Left kidney (tissue), 8 donors: ENCODE measurements at places on chromosomes 1 and 21. TPM values are rescaled to one million over a fixed set of nuclear protein-coding genes. Genes with fewer than 3 reads are reported as not detected.

- DNase-seq, result no peak
Observed at GRCh38 chr1:184682956-184683355, 71.7 kb downstream of the EDEM3 start.

DNA sequence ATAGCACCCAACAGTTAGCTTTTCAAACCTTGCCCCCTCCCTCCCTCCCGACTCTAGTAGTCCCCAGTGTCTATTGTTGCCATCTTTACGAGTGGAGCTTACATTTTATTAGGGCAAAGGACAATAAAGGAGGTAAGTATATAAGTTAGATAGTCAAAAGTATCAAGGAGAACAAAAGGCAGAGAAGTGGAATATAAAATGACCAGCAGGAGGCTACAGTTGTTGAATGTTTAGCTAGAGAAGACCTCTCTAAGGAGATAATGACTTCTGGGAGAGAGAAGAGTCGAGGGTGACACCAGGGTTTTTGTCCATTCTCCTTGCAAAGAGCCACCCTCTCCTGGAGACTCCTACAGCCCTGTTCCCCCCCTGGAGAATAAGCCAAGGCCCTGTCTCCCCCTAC is 48.7 kb downstream of the SYT6 start:
- DNase-seq, result no peak

DNA sequence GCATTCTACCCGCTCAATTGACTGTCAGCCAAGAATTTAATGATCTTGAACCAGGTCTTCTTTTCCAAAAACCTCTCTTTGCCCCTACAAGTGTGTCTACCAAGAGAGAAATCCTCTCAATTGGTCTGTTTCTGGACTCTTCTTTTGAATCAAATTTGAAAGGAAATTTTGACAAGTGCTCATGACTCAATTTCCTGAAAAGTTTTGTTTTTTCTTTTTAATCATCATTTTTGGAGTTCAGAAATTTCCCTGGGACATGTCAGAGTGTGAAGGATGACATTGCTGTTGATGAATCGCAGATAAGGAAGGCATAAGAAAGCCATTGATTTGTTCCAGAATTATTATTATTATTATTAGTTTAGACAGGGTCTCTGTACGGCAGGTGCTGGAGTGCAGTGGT is 88.2 kb upstream of the AKT3 start:
- DNase-seq, result no peak

YBX1 gene
- 630 TPM for polyA plus RNA-seq

NID1 gene
- 177 TPM for polyA plus RNA-seq

DNA sequence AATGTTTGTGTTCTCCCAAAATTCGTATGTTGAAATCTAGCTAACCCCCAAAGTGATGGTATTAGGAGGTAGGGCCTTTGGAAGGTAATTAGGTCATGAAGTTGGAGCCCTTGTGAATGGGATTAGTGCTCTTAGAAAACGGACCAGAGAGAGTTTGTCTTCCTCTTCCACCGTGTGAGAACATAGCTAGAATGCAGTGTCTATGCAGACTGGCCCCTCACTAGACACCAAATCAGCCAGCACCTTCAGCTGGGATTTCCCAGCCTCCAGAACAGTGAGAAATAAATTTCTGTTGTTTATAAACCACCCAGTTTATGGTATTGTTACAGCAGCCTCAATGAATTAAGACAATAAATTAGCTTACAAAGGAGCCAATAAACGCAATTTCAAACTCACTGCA is 58.0 kb downstream of the KIAA0319L start:
- DNase-seq, result no peak

BCAR3 gene
- polyA plus RNA-seq, result 26.6 TPM

- DNase-seq, result no peak
Observed at GRCh38 chr1:175078629-175079028, 11.0 kb downstream of the TNN start.

FHAD1 gene
- polyA plus RNA-seq, result 3.7 TPM

DNA sequence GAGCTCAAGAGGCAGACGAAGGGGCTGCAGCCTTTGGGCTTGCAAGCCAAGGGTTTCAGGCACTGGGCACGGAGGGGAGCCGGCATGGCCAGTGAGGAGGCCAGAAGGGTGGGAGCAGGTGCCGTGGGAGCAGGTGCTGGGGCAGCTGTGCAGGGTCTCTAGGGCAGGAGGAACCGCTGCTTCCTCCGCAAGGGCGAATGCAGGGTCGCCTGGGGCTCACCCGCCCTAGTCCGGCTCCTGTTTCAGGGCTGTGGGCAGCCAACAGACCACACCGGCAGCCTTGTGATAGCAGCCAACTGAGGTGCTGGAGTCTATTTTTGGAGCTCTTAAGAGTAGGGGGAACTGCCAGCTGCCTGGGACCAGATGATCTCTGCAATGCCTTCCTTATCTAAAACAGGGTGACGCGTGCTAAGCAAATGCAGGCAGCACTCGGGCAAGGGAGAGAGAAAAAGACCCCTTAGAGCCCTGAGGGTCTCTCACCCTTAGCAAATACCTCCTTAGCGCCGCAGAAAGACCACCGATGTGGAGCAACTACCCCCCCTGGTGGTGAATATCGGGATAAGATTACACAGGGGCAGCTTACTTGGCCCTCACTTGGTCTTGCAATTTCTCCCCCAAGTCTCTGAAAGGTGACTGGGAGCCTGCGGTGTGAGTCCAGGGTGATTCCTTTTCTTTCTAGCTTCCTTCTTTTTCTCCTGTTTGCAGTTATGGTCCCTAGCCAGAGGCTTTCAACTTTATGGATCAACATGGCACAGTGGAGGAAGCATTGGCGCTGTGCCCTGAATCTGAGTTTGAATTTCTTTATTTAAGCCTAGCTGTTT is 20.7 kb upstream of the MAPKAPK2 start:
- DNase-seq, result peak; percentile 78

PLA2G2F gene
- polyA plus RNA-seq, result 0.37 TPM

GRCh38 chr1:11940260-11940921 is 5.9 kb downstream of the PLOD1 start:
- DNase-seq, result no peak

KCNQ4 gene
- 2.0 TPM for polyA plus RNA-seq

ASPM gene
- 38.6 TPM for polyA plus RNA-seq

CFH gene
- polyA plus RNA-seq, result 34.4 TPM

DNA sequence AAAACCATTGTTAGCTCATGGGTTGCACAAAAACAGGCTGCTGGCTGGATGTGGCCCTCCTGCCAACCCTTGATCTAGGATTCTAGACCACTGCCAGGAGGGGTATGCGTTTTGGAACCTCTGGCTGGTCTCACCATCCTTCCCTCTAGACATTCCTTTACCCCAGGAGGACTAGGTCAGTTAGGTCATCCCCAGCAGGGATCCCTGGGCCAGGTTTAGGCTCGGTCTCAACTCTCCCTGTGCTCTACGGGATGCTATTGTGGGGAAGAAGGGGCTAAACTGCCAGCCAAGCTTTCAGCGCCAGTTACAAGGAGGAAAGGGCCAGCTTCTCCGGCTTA is 22.7 kb downstream of the SLC2A1 start:
- no peak for DNase-seq

DNA sequence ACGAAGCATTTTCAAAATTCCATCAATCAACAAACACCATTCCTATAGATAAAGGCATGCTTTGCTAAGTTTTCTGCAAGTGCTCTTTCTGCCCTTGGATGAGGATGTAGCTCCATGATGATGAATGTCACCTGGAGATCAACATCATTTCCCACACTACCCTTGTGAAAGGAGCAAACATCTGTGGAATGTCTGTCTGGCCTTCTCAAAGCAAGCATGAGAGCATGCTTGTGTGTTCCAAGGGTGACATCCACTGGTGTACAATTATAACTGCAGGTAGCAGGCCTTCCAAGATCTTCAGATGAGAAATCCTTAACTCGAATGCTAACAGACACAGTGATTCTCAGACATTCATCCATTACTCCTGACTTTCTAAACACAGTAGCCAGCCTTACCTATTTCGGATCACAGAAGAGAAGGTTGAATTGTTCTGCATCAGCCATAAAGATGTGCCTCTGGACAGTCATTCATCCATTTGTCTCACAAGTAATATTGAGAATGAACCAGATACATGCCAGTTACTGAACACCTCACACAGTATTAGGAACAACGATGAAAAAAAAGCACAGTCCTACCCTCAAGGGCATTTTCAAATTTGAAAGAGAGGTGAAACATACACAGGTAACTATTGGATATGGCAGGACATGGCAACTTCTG is 162.4 kb downstream of the TPR start:
- DNase-seq, result peak; percentile 75

DNA sequence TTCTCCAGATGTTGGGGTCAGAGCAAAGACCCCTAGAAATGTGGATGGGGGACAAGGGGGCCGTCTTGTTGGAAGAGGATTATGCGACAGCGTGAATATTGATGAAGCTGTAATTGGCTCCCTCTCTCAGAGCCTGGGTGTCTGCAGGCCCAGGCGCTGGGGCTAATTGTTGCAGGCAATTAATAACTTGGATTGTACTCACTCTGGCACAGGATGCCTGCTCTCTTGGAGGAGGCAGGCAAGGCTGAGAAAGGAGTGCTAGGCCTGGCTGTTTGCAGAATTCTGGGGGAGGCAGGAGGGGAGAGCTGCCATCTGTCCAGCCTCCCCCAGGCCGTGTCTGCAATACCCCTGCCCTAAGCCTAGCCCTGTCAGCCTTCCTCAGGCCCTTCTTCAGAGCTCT is 4.1 kb upstream of the DISP3 start:
- no peak for DNase-seq

GRCh38 chr1:219173758-219174459 is at the start of gene LYPLAL1:
Gene LYPLAL1 (plus strand): TSS chr1:219173878. CDS start chr1:219173891, 13 bp downstream.
- peak; percentile 84 for DNase-seq

DNA sequence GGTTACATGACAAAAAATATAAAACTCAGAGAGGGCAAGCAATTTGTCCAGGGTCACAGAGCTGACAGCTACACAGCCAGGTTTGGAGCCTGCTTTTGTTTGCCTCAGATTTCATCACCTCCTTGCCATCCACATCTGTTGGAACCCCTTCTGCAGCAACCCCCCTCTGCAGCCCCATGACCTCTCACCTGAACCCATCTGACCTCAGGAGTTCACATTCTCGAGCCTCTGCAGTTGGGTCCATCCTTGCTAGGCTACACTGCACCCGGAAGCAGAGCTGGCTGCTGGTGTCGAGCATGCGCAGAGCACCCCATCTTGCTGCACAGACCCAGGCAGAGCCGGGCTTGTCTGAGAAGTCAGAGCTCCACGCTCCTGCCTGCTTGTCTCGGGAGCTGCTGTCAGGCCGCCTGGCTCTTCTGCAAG is 10.0 kb downstream of the C1QB start:
- no peak for DNase-seq

ETS2 gene
- 42.0 TPM for polyA plus RNA-seq

CLCA4 gene
- polyA plus RNA-seq, result not detected

GRCh38 chr21:41977034-41977950 is 23.5 kb upstream of the C2CD2 start:
- no peak for DNase-seq

DNA sequence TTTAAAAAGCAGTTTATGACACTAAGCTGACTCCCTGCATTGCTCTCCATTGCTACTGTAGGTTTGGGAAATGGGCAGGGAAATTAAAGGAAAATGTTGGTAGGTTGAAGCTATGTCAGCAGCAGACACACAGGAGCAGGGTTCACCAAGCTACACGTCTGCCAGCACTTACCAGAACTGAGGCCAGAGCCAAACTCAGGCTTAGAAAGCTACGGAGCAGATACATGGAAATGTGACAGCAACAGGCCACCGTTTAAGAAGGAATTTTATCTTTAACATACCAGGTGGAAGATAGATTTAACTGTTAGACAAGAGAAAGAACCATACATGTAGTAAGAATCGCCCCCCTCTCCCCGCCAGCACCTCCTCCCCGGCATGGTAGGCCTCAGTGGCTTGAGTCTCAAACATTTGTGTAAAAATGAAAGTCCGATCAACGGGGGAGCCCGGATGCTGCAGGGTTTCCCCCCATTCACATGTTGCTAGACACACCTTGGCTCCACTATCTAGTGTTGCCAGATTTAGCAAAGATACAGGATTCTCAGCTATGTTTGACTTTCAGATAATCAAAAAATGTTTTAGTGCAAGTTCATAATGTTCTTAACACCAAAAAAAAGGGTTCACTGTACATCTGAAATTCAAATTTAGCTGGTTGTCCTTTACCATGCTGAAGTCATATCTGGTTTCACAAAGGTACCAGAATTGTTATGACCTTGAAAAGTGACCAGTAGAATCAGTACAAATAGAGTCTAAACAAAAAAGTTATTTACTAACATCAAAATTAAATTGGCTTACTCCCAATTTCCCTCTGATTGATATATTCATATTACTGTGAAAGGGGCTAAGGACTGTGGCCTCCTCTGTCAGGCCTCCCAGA is 6.7 kb downstream of the OR2T11 start:
- DNase-seq, result no peak

EFCAB14 gene
- polyA plus RNA-seq, result 109 TPM

GPA33 gene
- polyA plus RNA-seq, result 1.1 TPM

CFAP141 gene
- polyA plus RNA-seq, result not detected

GRCh38 chr1:160638926-160639325 is 7.9 kb downstream of the SLAMF1 start:
- DNase-seq, result no peak

DNA sequence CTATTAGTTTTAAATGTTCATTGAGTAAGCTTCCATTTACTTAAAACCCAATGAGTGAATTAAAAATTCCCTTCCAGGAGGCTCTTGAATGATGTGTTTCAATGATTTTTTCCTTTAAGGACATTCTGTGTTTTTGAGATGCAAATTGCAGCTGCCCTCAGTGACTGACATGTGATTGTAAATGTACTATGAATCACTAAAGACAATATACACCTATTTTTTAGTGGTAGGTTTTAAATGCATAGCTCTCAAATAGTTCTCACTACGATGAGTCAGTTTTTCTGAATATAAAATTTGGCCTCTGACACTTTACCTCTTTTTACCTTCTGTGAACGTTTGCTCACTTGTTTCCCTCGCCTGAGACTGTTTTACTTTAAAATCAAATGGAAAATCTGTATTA is 204.7 kb downstream of the BARHL2 start:
- DNase-seq, result no peak

REN gene
- polyA plus RNA-seq, result 15.3 TPM

DNA sequence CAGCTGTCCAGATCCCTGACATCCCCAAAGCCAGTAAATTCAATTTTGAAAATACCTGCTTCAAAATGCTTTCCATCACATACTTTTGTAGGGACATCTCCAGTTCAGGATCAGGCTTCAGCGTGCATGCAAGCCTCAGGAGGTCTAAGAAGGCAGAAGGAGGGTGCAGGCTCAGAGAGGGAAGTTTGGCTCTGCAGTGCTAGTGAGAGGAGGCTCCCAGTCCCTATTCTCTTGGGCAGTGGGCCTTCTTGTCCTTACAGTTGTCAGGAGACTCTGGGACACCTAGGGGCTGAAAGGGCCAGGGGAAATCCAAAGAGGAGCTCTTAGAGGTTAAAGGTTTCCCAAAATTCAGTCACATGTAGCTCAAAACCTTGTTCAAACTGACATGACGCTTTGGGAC is 20.1 kb downstream of the ADCY10 start:
- no peak for DNase-seq

- DNase-seq, result peak; percentile 56
Observed at GRCh38 chr1:168608796-168609715, 32.7 kb downstream of the XCL1 start.

DNA sequence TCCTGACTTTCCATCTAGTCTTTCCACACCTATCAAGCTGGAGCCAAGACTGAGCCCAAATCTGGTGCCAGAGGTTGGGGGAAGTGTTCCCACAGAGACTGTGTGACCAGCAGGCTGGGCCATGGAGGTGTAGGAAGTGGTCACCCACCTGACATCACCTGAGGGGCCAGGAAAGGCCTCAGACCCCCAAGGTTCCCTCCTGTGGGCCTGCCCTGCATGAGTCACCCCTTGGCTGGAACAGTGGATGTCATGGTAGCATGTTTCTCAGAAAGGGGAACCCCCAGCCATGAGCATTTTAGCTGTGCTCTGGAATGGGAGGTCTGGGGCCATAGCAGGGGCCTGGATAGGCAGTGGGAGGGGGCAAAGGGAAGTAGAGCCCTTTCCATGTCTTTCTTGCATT is 5.7 kb upstream of the TNFRSF8 start:
- no peak for DNase-seq
